ENCODE measurements at places on chromosomes 7 and 10.

GRCh38 chr7:18693406-18693805, 197.9 kb downstream of the HDAC9 start:
- peak; percentile 58 for DNase-seq

DNA sequence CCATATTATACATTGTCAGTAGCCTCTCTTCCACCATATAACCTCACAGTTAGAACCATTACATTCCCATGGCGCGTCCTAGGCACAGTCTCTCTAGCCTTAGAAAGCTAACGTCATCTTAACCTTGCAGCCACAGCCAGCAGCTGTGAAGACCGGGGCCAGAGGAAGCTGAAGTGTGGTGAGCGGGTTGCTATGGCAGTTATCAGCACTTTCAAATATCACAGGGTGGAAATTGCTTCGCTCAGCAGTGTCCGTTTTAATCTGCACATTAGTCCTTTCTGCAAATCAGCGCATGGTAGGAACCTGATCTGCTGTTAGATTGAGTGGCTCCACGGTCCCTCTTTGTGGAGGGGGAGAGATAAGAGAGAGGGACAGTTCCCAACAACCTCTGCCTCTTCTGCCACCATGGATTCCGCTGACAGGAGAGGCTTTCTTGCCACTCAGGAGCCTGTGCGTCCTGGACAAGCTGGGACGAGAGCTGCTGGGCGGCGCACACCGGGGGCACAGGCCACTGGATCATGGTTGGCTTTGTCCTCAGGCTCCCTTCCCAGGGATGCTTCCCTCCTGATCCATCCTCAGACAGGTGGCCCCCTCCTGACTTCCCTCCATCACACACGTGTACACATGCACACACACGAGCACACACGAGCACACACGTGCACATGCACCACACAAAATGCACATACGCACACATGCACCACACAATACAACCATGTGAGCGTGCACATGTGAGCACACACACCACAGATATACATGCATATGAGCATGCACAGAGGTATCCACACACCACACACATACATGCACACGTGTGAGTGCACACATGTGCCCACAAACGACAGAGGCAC, 93.8 kb downstream of the WDR37 start:
- peak; percentile 65 for DNase-seq

DNA sequence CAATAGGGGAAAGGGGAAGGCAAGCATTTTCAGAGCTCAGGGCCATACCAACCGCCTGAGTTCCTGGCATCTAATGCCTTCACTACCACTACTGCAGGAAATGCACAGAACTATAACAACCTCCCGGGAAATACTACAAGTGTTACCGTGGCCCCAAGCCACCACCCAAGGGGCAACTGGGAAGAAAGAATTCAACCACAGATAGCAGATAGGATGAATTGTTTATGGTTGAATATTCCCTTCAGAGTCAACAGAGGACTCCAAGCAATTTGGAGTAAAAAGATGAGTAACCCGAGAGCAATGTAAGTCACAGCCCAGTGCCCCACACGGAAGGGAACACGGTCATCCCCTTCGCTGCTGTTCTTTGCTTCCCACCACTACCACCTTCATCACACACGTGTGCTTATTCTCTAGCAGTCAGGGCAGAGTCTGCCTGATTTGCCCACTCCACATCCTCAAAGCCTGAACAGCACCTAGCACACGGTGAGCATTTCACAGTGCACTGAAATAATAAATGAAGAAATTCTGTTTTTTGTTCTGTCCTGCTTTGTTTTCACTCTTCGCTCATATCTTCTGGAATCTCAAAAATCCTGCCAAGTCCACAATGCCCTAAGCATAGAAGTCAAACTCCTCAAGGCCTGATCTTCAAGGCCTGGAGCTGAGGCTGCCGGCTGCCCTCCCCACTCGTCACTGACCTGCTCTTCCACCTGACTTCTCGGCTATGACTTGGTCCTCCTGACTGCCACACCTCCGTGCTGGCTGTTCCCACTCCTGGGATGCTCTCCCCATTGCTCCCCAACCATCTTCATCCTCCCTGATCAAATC, 221.1 kb downstream of the KCNMA1 start:
- no peak for DNase-seq

- DNase-seq = no peak
Measured at GRCh38 chr7:155316427-155317113, 18.9 kb downstream of the INSIG1 start.

DNA sequence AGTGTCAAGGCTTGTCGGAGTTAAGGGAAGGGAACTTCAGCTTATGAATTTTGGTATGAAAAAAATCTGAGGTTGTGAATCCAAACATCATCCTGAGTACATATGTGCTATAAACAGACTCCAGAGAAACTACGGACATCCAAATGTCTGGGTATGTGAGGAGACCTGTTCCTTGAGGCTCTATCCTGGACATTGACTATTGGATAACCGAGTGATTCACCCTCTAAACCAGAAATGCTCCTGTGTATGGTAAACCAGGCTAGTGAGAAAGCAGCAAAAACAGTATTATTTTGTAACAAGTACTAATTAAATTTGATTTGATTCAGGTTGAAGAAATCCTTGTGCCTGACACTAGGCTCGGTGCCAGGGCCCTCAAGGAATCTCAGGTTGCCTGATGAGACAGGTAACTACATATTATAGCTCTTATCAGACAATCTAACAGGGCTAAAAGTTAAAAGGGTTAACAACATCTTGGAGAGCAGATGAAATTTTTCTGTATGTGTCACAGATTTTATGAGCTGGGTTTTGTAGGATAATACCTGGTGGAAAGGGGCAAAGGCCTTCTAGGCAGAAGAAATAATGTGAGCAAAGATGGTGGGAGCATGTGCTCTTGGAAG, 10.4 kb upstream of the STOX1 start:
- DNase-seq = no peak

GRCh38 chr7:117870448-117871130, 2.7 kb downstream of the CTTNBP2 start:
- no peak for DNase-seq

DNA sequence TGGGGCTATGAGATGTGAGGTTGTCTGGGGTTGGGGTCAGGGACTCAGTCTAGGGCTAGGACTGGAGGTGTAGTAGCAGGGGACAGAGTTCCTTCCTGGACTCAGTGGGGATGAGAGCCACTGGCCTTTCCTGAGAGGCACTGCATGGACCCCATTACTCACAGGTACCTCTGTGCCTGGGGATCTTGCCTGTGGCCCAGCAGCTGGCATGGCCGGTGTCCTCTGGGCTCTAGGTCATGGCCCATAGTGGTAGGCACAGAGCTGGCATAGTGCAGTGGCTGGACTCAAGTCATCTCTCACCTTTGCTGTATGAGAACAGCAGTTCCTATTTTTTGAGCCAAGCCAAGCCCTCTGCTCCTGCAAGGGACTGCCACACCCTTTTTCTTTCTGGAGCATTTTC, 51.9 kb downstream of the NEURL1 start:
- DNase-seq = no peak

DNA sequence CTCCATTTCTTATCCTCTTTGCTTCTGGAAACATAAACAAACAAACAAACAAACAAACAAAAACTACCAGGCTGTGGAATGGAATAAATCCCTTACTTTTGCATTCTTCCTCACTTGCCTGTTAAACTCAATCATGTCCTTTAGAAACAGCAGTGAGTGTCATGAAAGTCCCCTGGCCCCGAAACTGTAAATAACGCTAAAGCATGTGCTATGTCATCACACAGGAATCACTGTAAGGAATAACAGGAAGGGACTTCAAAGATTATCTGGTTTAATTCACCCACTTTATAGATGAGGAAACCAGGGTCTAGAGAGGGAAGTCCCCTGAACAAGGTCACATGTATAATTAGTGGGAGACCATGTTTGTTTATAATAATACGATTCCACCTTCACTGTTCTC, 159.4 kb upstream of the MEOX2 start:
- DNase-seq = no peak

- DNase-seq = no peak
Measured at GRCh38 chr7:50436133-50436806, 13.9 kb downstream of the FIGNL1 start.

DNA sequence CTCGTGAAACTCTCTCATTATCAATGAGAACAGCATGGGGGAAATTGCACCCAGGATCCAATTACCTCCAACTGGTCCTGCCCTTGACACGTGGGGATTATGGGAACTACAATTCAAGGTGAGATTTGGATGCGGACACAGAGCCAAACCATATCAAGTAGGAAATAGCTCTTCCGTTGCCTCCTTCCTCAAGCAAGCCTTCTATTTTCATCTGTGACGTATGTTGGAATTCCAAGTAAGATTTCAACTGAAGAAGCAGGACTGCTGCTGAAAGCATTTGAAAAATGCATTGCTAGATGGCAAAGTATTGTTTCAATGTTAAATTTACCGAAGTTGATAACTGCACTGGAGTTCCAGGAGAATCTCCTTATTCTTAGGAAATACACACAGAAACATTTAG, 178.1 kb upstream of the GALNT17 start:
- DNase-seq = no peak

GRCh38 chr10:101032637-101033224, 1.7 kb downstream of the SFXN3 start:
- DNase-seq = peak; percentile 84

DNA sequence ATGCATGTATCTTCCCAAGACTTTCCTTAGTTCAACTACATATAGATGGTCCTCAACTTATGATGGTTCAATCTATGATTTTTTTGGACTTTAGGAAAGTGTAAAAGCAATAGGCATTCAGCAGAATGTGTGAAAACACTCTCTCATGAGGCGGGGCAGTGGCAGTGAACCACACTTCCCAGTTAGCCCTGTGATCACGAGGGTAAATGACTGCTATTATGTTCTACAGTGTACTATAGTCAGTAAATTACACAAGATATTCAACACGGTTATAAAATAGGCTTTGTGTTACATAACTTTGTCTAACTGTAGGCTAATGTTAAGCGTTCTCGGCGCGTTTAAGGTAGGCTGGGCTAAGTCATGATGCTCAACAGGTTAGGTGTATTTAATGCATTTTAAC, 169.3 kb downstream of the AMPH start:
- DNase-seq = no peak

GRCh38 chr7:95479992-95480624, 5.6 kb upstream of the ASB4 start:
- DNase-seq = no peak

DNA sequence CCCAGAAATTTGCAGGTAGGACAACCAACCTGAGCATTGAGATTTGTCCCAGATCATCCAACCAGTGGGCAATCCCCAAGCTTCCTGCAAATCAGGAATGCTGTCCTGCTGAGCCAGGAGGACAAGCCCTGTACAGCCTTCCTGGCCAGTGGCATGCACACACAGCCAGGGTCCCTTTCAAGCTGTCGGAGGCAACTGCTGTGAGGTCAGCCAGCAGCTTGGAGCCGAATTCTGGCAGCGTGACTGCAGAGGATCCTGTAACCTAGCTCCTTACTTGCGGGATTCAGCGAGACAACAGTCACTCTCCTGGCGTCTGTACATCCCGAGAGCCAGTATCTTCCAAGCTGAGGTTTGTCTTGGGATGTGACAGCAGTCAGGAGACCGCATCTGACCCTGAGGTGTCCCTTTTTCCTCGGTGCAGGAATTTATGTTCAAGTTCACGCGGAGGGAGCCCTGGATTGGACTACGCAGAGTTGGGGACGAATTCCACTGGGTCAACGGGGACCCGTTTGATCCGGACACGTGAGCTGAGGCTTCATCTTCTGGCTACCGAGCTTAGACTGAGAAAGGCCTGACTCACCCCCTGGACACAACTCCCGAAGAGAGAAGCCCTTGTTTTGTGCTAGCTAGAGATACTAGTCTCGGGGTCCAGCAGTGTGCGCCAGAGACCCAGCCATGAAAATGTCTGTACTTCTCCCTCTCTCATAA, 18.3 kb downstream of the CLEC2L start:
- no peak for DNase-seq

- DNase-seq = no peak
Measured at GRCh38 chr7:116483271-116483942, 16.1 kb upstream of the CAV2 start.

DNA sequence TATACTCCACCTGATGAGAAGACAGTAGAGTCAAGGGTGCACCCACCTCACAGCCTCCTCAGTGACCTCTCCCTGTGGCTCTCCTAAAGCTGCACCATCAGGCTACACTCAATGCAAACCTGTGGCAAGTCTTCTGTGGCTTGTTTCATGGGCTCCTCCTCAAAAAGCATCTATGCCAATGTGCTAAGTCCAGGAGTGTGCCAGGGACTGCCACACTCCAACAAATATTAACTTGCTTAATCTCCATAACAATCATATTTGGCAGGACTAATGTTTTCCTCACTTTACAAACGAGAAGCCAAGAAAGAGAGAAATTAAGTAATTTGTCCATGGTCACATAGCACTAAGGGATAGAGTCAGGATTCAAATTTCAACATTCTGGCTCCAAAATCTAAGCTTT, 11.9 kb downstream of the NRAP start:
- no peak for DNase-seq

- peak; percentile 30 for DNase-seq
Measured at GRCh38 chr10:94069884-94070283, 76.2 kb downstream of the PLCE1 start.

DNA sequence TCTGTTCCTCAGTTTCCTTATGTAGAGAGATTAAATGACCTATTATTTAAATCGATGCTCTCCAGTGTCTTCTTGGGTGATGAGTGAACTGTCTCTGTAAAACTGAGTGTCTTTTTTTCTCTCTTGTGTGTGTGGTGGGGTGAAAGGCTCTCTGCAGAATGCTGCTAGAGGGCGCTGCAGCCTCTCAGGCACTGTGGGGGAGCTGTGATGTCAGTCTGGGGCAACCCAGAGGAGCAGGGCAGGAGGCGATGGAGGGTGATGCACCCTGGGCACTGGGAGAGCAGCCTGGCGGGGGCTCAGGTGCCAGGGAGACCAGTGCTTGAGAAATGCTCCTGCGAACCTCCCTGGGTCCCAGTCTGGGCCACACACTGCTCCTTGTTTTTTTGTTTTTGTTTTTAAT, 110.1 kb upstream of the POM121L12 start:
- DNase-seq = peak; percentile 16

- DNase-seq = no peak
Measured at GRCh38 chr10:32349968-32350738, 3.2 kb upstream of the EPC1 start.

DNA sequence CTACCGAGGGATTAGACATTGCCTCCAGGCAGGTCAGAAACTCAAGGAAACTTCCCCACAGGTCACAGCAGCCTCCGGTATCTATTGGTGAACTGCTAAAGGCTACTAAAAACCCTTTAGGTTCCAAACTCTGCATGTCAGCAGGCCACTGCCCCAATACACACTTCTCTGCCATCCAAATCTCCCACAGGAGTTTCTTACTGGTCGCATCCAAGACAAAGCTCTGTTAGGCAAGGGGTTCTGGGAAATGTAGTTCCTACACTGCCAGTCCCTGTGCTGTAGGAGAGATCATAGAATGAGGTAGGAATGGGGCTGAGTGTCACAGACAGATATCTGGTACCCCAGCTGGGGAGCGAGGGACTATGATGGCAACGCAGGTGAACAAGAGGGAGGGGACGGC, 757.0 kb upstream of the C7orf33 start:
- no peak for DNase-seq

GRCh38 chr7:146826329-146826728, 709.7 kb downstream of the CNTNAP2 start:
- no peak for DNase-seq

- no peak for DNase-seq
Measured at GRCh38 chr10:36195364-36195763, 553.3 kb upstream of the FZD8 start.

- DNase-seq = no peak
Measured at GRCh38 chr10:28685717-28686116, 8.4 kb downstream of the BAMBI start.

Measured in BE2C (cell line).